ENCODE measurements at places on chromosomes 13 and 19.

DNA sequence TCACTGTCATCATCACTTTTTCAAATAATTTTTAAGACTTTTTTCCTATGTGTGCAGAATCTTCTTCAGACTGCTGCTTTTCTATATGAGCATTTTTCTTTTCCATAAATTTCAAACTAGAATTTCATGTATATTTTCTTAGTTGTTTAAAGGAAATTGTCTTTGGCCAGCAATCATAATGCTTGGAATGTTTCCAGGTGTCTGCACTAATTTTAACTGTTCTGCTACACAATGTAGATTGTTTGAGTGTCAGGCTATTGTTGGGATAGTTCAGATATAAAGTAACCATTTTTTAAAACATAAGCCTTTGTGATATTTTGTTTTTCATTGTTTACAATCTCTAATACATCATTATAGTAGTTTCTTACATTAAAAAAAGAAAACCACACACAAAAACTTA, 1418.5 kb downstream of the EFNB2 start:
- no peak for DNase-seq

DNA sequence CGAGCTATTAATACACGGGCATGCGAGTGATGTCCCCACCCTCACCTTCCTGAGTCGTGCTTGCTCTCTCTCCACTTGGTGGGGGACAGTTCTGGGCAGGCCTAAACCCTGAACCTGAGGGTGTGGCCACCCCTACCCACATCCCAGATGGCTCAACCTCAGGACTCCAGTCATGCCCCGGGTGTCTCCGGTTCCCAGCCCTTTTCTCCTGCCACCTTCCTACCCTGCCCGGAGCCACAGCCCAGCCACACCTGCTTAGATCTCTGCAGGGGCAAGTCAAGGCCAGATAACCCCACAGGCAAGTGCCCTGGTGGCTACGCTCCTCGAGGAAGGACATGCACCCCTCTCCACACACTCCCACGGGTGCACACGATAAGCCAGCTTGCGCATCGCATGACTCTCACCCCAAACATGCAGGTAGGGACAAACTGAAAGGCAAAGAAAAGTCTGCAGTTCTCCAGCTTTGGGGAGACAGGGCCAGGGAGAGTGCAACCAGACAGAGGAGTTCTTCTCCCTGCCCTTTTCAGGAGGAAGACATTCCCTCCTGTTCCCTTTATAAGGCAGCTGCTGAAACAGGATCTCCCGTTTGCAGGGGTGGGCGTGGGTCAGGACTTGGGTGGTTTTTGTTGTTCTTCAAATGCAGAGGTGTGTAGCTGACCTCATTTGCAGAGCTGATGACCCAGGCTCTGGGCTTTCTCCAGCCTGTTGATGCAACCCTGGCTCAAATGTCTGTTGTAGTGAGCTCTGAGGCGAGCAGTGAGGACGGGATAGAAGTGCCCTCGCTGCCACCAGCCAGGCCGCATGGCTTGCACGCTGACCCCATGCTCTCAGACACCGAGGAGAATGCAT, 88.6 kb downstream of the DPF1 start:
- DNase-seq = no peak

- no peak for DNase-seq
Observed at GRCh38 chr13:73580513-73581267, 521.9 kb downstream of the KLF5 start.

GRCh38 chr13:39364947-39365468, 238.0 kb downstream of the LHFPL6 start:
- DNase-seq = no peak

GRCh38 chr13:95684418-95684817, 7.5 kb downstream of the DNAJC3 start:
- no peak for DNase-seq

GRCh38 chr19:19405971-19406877, 749 bp downstream of the GATAD2A start:
- DNase-seq = no peak

DNA sequence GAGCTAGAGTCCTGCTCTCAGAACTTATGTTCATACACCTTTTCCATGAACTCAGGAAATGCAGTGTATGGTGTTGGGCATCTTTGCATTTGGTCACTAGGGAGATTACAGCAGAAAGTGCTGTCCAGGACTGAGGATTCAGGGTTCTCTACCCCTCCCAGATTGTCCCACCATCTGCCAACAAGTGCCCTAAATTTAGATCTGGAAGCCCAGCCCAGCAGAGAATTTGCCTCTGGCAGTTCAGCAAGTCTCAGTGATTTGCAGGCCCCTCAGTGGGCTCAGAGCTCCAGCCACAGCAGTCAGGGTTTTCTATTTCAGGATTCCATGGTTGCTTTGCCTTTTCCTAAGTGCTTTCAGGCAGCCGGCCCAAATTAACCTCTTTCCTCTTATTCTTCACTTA, 23.4 kb downstream of the CNFN start:
- no peak for DNase-seq

DNA sequence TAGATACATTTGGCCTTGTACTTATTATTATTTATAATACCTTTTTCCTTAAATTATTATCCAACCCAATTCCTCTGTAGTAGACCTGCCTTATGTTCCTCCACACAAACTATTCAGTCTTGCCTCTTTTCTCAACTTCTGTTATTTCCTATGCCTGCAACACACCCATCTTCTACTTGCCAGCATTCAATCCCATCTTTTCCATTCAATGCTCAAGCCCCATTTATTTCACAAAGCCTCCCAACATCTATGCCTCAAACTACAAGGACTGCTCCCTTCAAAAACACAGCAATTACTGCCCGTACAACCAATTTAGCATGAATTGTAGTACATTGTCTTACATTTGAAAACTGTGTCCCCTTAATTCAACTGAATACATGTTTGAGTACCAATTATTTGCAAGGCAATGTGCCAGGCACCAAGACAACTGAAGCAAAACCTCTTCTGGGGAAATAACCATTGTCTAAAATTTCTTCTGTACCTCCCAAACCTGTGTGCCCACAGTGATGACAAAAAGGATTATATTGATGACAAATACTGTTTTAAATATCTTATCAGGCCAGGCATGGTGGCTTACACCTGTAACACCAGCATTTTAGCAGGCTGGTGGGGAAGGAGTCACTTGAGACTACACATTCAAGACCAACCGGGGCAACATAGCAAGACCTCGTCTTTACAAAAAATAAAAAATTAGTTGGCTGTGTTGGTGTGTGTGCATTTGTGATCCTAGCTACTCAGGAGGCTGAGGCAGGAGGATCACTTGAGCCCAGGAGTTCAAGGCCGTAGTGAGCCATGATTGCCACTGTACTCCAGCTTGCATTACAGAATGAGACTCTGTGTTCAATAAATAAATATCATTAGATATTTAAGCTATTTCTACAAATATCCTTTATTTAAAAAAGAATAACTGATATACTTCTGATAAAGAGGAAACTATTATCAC, 35.1 kb downstream of the ELF1 start:
- no peak for DNase-seq

DNA sequence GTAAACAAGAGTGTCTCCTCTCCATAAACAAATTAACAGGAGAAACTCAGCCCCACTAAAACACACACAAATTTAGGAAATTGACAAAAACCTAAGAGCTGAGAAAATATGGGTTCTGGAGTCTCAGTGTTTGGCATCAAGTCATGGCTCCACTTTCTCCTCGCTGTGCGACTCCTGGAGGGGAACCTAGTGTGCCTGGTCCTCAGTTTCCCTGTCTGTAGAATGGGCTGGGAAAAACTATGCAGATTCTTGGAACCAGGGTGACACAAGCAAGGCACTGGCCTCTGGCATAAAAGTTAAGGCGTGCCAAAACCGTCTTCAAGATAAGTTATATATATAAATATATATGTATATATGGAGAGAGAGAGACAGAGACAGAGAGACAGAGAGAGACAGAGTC, 83.9 kb downstream of the INSR start:
- DNase-seq = no peak

DNA sequence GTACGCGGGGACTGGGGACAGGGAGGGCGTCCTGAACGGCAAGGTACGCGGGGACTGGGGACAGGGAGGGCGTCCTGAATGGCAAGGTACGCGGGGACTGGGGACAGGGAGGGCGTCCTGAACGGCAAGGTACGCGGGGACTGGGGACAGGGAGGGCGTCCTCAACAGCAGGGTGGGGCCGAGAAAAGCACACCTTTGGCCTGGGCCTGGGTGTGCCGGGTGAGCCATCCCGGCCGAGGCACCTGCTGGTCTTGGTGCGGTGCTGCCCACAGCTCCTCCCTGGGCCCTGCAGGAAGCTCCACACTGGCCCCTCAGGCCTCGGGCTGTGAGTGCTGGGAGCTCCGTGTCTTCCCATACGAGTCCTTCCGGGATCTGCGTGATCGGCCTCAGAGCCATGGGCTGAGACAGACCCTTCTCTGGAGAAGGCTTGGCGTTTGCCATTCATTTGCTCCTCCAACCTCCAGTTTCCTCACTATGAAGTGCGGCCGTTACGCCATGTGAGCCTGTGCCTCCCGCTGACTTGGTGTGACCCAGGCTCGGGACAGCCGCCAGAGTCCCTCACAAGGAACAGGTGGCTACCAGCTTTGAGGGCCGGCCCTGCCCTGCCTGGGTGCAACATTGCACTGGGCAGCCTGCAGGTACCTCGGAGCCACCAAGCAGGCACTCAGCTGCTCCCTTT, 7.8 kb upstream of the ZNF554 start:
- DNase-seq = no peak

All from H54 (cell line).